Amniotic epithelial cell (primary cell): ENCODE measurements at places on chromosomes 16 and 17.

- peak; percentile 15 for DNase-seq
Measured at GRCh38 chr16:71449020-71449419, 7.2 kb upstream of the TLE7 start.

DNA sequence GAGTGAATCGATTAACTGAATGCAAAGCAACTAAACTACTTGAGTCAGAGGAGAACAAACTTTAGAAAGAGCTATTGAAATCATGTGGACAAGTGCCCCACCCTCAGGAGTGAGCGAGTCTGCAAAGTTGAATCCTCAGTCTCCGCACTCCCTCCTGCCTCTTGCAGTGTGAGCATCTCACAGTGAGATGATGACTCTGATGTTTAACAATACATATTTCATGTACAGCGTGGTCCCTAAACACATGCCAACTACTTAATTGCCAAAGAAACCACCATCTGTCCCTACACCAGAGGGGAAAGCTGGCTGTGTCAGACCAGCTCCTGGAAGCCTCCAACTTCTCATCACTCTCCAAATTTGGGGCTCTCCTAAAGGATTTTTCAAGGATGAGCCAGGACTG, 31.2 kb downstream of the PIMREG start:
- no peak for DNase-seq

GRCh38 chr16:66168777-66169176, 197.7 kb upstream of the CDH5 start:
- DNase-seq, result no peak

DNA sequence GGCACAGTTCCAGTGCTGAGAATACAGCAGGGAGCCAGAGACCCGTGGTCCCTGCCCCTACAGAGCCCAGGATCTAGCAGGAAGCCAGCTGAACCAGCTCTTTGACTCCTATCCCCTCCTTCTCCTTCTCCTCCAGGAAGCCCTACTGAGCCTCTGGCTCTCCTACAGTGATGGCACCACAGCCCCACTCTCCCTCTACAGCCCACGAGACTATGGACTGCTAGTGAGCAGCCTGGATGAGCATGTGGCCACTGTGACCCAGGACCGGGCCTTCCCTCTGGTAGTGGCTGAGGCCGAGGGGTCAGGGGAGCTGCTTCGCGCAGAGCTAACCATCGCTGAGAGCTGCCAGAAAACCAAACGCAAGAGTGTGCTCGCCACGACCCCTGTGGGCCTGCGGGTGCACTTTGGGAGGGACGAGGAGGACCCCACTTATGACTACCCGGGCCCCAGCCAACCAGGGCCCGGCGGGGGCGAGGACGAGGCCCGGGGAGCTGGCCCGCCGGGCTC, 57.7 kb downstream of the TMEM132E start:
- DNase-seq, result no peak

- no peak for DNase-seq
Measured at GRCh38 chr17:40530531-40530994, 29.1 kb upstream of the TNS4 start.

DNA sequence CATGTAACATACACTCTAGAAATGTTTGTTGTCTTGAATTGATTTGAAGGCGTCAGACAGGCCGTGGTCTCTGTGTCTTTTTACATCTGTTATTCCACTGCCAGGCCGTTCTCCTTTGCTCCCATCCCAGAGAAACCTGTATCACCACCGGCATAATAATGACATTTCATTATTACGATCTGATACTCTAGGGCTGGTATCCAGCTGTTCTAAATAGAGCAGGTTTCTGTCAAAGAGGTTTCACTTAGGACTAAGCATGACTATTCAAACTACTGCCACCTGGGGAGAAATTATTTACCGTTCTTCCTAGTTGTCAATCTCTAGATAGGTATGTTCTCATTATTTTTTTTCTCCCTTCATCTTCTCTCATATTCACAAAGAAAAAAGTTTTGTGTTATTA, 1016.2 kb upstream of the EEF2KMT start:
- no peak for DNase-seq

DNA sequence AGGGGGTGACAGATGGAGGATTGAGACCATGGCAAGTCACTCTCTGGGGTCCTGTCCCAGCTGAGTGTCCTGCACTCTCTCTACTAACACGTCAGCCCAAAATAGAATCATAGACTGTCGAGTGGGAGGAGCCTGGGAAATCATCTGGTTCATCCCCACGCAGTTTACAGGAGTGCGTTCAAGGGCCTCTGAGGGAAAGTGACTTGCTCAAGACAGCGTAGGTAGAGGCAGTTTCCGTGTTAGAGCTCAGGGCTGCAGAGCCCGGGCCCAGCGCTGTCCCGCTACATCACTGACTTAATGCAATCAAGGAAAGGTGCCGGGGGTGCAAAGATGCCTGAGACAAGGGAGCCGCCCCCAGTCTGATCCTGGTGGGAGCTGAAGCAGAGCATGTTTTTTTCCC, 10.3 kb downstream of the GSG1L2 start:
- no peak for DNase-seq

GRCh38 chr17:37191219-37191618, 184.6 kb upstream of the C17orf78 start:
- peak; percentile 73 for DNase-seq

DNA sequence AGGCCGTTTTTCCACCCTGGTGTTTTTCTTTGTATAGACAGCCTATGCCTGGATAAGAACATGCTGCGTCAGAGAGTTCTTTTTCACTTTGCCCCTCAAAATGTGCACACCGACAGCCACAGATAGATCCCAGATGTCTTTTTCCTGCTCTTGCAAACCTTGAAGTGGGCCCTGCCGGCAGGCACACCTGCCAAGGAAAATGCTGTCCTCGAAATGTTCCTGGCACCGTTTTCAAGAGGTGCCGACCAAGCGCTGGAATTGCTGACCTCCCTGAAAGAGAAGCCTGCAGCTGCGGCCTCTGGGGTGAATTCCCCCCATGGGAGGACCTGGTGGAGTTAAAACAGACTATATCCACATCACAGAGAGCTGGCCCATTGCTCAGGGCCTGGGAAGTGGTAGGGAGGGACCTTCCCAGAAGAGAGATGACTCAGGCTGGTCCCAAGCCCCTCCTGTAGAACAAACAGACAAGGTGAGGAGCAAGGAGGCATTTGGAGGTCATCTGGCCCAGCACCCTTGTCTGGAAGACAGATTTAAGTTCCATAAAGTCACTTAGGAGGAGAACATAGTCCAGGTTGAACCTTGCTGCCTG, 668.1 kb downstream of the MAF start:
- DNase-seq, result no peak

DNA sequence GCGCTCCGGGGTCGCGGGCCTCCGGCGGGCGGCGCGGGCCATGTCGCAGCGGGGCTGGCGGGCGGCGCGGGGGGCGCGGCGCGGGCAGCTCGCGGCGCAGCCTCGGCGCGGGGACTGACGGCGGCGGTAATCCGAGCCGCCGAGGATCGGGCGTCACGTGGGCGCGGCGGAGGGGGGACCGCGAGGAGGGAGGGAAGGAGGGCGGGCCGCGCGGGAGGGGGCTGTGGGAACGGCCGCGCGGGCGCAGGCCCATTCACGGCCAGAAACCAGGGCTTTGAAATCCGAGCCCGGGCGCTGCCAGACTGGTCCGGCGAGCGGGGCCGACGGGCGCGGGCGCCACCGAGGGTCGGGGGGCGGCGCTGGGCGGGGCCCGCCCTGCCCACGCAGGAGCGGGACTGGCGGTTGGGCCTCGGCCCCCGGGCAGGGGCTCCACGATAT, at the start of gene MTSS2:
TSS of gene MTSS2 (minus strand) at position 116 of the 438 bp plus-strand sequence. CDS start 262 bp downstream, outside the sequence.
- peak; percentile 77 for DNase-seq

GRCh38 chr16:50668368-50669008, 12.6 kb downstream of the SNX20 start:
- no peak for DNase-seq

- no peak for DNase-seq
Measured at GRCh38 chr17:44601539-44601938, 44.3 kb downstream of the FZD2 start.

- DNase-seq, result no peak
Measured at GRCh38 chr16:80652441-80652840, 111.6 kb downstream of the DYNLRB2 start.

DNA sequence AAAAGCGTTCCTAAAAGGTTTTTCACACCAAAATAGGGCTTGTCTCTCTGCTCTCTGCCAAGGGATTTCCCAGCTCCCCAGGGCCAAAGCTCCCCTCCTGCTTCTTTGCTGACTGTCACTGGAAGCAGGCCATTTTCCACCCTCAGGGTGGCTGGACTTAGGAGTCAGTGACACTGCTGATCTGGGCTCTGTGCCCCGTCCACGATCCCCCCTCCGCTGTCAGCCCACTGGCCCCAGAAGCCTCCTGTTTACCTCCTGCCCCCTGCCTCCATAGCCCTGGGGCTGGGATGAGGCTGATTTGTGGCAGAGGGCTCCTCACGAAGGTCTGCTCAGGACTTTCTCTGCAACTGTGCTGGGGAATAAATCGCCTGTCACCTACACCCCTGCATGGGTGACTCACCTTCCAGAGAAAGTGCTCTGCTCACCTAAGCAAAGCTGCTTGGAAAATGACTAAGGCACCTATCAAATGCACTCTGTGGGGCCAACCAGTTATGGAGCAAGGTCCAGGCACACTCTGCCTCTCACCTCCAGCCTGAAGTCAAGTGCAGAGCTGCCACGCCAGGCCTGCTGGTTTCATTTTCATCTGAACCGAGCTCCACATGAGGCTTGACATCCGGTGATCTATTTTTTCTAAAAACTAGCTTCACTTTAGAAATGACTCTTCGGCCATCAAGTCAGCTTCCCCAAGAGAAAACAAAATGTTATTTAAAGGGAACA, 4.9 kb downstream of the MAP3K14 start:
- peak; percentile 69 for DNase-seq

GRCh38 chr17:55743103-55743679, 7.7 kb upstream of the PCTP start:
- peak; percentile 61 for DNase-seq

DNA sequence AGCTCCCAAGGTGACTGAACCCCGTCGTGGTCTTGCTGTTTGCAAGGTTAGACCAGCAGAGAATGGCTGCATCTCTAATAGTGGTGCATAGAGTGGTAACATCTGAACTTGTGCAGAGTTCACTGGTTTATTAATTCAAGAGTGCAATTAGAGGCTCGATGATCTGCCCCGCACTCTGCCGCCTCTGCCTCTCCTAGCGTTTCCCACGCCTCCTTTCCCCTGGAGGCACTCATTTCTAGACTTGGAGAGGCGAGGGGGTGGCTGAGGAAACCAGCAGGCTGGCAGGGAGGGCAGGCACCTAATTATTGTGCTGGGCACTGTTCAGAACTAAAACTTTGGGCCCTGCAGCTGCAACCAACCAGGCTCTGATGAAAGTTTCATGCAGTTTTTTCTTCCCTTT, 363.5 kb upstream of the EEF2KMT start:
- no peak for DNase-seq

DNA sequence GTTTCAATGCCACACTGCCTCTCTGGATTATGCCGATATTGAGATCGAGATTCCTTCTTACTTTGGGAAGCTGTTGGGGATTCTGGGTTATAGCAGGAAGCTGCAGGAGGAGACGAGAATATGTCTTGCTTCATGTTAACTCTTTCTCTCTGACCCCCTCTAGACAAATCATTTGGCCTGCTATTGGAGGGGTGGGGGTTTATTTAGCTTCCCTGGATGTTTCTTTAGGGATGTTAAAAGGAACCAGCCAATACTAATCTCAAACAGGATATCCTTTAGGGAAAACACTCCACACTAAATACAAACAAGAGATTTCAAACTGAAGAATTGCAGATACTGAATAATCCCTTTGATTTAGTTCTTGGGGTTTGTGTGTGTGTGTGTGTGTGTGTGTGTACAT, 102.6 kb downstream of the TMEM100 start:
- no peak for DNase-seq

DNA sequence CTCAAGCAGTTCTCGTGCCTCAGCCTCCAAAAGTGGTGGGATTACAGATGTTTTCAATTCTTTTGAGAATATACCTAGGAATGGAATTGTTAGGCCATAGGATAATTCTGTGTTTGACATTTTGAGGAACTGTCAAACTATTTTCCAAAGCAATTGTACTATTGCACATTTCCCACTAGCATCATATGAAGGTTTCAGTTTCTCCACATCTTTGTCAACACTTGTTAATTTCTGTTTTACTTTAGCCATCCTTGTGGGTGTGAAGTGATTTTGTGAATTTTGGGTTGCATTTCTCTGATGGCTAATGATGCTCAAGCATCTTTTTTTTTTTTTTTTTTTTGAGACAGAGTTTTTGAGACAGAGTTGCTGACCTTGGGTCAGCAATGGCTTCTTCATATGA, 6.2 kb downstream of the NT5M start:
- DNase-seq, result no peak

DNA sequence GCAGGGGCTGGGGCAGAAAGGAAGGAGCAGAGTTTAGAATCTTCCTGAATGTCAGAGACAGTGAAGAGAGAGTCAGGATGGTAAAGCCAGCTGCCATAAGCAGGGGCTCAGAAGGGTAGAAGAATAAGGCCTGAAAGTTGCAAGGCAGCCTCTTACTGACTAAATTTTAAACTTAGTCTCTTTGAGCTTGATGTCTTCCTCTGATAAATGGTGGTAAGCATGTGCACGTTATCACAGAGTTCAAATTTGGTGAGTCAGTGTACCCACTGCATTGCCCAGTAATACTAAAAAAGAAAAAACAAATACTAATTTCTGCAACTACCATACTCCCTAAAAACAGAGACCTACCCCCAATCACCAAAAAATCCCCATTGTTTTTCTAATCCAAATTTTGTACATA, 45.2 kb downstream of the SIAH1 start:
- DNase-seq, result peak; percentile 24

DNA sequence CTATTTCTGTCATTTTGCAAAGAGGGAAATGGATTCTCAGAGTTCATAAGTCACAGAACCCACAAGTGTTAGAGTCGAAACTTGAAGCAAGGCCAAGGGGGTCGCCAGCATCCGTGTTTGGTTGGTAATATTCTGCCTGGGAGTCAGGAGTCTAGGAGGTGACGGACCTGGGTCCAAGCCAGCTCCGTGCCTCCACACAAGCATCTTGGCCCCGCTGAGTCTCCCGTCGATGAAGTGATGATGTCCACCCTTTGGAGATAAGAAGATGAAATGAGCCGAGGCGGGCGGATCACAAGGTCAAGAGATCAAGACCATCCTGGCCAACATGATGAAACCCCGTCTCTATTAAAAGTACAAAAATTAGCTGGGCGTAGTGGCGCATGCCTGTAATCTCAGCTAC, 53.2 kb upstream of the TNRC6C start:
- no peak for DNase-seq

DNA sequence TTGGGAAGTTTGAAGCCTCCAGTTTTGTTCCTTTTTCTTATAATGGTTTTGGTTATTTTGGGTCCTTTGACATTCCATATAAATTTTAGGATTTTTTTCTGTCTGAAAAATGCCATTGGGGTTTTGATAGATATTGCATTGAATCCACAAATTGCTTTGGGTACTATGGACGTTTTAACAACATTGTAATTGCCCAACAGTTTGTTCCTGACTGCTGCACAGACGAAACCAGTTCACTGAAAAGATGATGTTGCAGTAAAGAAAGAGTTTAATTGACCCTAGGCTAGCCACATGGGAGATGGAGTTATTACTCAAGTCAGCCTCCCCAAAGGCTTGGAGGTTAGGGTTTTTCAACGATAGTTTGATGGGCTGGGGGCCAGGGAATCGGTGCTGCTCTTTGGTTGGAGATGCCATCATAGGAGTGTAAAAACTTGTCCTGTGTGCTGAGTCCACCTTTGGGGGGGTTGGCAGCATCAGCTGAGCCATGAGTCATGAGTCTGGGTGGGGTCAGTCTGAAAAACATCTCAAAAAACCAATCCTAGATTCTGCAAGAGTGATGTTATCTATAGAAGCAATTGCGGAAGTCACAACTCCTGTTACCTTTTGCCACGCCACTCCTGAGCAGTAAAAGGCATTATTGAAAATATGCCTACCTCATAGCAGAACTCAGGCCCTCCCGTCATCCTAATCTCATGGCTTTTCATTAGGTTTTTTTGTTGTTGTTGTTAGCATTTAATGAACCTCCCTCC, 2.7 kb upstream of the PRSS41 start:
- DNase-seq, result no peak
